ENCODE measurements at places on chromosomes 13 and 19. TPM values are rescaled to one million over a fixed set of nuclear protein-coding genes. Genes with fewer than 3 reads are reported as not detected.
A peak's percentile ranks its signal among the peaks of the same experiment; 100 is the strongest.

DACH1 gene
- total RNA-seq = not detected

OR7D2 gene
- not detected for total RNA-seq

DNA sequence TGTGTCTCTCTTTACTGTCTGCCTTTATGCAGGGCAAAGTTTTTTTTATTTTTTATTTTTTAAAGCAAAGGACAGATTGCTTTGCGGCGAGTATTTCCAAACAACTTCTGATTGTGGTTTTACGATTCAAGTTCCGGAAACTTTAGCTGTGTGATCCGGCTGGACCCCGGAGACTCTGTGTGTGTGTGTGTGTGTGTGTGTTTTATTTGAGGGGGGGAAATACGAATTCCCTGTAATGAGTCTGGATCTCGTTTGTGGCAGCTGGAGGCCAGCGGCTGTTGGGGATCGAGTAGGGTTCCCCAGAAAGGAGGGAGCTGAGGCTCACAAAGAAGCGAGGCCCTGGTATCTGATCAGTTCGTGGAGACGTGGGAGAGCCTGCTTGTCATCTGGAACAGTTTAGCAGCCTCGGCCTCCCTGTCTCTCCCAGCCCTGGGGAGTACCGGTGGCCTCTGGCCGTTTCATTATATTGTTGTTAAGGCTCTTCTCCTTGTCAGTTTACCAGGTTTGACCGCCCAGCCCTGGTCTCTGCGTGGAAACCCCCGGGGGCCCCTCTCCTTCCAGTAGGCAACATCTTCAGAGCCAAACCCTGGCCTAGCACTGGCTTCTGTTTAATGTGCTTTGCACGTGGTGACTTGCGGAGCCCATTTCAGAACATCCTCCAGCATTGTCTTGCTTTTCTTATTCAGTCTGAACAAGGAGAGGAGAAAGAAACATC is 1.3 kb downstream of the FARP1 start:
- DNase-seq = peak; percentile 37

DNA sequence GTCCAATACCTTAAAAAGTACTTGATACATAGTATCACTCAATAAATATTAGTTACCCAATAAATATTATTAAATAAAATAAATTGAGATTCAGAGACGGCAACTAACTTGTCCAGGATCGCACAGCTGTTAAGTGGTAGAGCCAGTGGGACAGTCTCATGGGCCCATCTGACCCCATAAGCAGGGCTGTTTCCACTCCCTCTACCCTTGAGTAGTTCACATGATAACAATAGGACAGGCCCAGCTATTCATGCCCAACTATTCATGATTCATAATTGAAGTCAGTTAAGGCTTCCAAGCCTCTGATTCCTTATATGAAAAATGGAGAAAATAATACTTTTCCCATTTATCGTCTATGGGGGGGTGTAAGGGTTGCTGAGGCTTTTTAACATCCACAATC is 78.2 kb downstream of the C13orf42 start:
- no peak for DNase-seq

WASF3 gene
- total RNA-seq = 5.6 TPM

ZNF154 gene
- not detected for total RNA-seq

GRCh38 chr19:18429717-18430416 is 8.1 kb downstream of the ISYNA1 start:
- DNase-seq = no peak

CILP2 gene
- total RNA-seq = 1.0 TPM

DNA sequence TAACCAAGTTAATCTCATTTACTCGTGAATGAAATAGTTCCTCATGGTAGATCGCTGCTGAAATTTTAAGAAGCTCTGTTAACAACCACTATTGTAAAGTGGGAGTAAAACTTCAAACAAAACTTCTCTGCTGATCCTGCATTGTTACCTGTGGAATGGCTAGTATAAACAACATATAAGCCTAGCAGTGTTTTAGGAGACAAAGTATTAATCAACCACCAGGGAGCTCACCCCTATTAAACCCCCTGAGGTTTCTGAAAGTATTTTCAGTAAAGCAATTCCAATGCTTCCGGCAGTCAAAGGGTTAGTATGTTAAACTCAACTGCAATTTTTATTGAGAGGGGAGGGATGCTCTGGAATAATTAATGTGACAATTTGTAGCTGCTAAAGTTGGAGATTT is 30.0 kb upstream of the PCDH17 start:
- no peak for DNase-seq

- DNase-seq = no peak
Measured at GRCh38 chr13:97233499-97233898, 11.4 kb downstream of the MBNL2 start.

- no peak for DNase-seq
Measured at GRCh38 chr13:37274569-37275497, 169.4 kb upstream of the CSNK1A1L start.

C13orf42 gene
- not detected for total RNA-seq
